ENCODE measurements at places on chromosomes 6 and 20. TPM values are rescaled to one million over a fixed set of nuclear protein-coding genes. Genes with fewer than 3 reads are reported as not detected.

DNA sequence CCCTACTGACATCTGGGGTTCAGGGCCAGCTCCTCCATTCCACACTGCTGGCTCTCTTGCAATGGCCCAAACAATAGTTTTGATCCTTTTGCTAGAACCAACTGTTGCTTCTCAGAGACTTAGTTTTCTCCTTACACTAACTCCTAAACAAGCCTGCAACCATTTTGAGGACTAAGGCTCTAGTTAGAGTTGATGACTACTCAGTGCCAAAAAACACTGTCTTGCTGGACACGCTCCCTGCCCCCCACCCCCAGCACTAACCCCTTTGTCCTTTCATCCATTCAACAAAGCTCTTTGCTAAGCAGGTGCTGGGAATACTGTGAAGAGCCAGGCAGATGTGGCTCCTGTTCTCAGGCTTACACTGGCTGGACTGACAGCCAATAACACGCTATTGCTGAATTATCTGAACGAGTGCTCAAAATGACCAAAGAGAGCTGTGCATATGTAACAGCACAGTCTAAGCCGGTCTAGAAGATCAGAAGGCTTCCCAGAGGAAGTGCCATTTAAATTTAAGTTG is 17.6 kb downstream of the GCLC start:
- DNase-seq: no peak

- peak; percentile 65 for DNase-seq
Measured at GRCh38 chr20:33647603-33648395, 14.3 kb upstream of the C20orf144 start.

DNA sequence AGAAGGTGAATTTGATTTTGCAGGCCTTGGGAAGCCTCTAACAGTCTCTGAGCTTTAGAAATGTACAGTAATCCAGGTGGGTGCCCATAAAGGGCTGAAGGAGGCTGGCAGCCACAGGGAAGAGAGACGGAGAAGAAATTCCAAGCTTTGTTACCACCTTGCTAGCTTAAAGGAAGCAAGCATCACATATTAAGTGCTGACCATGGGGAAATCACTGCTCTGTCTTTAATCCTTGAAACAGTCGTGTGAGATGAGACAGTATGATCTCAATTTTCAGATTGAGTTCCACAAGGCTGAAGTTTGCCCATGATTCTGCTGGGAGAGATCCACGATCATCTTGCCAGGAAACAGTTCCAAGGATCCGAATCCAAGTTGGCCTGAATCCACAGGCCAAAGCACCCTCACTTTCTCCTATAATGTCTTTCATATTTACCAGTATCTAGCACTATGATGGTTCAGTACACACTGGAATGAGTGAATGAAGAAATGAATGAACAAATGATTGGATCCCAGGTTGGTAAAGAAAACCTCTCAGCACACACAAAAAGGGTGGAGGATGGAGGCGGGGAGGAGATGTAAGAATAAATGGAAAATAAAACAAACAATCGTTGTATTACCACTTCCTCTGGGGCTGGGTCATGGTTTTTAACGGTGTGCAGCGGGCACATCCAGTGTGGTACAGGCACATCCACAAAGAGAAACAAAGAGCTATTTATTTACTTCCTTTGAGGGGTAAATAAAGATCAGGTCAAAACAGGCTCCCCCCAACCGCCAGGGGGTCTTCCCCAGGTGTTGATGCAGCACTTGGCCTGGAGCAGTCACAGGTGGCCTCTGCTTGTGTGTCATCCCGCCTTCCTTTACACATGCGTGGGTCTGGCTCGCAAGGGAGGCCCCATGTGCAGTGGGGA is 28.2 kb upstream of the TAF8 start:
- no peak for DNase-seq

- DNase-seq: no peak
Measured at GRCh38 chr20:19241440-19241839, 29.0 kb downstream of the SLC24A3 start.

- peak; percentile 71 for DNase-seq
Measured at GRCh38 chr20:49054056-49054643, 8.0 kb downstream of the CSE1L start.

- no peak for DNase-seq
Measured at GRCh38 chr20:776165-776564, 7.9 kb upstream of the SLC52A3 start.

DNA sequence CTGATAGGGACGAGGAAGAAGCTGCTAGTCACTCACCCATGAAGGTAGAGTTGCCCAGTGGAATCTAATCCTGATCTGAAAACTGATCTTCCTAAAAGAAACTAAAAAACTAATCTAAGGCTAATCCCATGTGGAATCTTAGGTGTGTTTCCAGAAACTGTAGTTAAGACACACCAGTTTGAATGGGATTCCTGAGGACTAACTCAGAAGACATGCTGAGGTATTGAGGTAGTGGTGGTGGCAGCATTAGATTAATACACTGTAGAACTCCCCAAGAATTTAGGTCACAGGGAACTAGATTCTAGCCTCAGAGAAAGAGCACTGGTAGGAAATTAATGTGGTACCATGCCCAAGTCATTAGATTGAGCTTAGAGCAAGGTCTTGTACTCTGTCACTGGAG is 19.6 kb upstream of the AKAP7 start:
- no peak for DNase-seq

- DNase-seq: peak; percentile 24
Measured at GRCh38 chr6:7140631-7141378, 33.0 kb downstream of the RREB1 start.

- no peak for DNase-seq
Measured at GRCh38 chr20:20593447-20594170, 118.8 kb downstream of the RALGAPA2 start.

- peak; percentile 2 for DNase-seq
Measured at GRCh38 chr6:99219788-99220187, 129.7 kb downstream of the FAXC start.

GRCh38 chr6:72620871-72621290 is 983 bp upstream of the KCNQ5 start:
- no peak for DNase-seq

- peak; percentile 52 for DNase-seq
Measured at GRCh38 chr6:157873735-157874344, 50.8 kb downstream of the SNX9 start.

SLC35F1 gene
- total RNA-seq: under 0.01 TPM

RAD21L1 gene
- not detected for total RNA-seq

DOK5 gene
- not detected for total RNA-seq

GPR6 gene
- total RNA-seq: not detected

MYCT1 gene
- 120 TPM for total RNA-seq

GSTA1 gene
- total RNA-seq: not detected

KCNS1 gene
- under 0.01 TPM for total RNA-seq

PTPRT gene
- total RNA-seq: not detected

TGM3 gene
- not detected for total RNA-seq

All from dermis microvascular lymphatic vessel endothelial cell (primary cell).